Stimulated activated CD8-positive, alpha-beta memory T cell treated with anti-CD3 and anti-CD28 coated beads, Interleukin-15, amount 100 ng/mL, for 24 hours (primary cell): ENCODE measurements at places on chromosomes 2 and 18.

- no peak for DNase-seq
Observed at GRCh38 chr2:174334278-174334715, 457 bp upstream of the SP9 start.

DNA sequence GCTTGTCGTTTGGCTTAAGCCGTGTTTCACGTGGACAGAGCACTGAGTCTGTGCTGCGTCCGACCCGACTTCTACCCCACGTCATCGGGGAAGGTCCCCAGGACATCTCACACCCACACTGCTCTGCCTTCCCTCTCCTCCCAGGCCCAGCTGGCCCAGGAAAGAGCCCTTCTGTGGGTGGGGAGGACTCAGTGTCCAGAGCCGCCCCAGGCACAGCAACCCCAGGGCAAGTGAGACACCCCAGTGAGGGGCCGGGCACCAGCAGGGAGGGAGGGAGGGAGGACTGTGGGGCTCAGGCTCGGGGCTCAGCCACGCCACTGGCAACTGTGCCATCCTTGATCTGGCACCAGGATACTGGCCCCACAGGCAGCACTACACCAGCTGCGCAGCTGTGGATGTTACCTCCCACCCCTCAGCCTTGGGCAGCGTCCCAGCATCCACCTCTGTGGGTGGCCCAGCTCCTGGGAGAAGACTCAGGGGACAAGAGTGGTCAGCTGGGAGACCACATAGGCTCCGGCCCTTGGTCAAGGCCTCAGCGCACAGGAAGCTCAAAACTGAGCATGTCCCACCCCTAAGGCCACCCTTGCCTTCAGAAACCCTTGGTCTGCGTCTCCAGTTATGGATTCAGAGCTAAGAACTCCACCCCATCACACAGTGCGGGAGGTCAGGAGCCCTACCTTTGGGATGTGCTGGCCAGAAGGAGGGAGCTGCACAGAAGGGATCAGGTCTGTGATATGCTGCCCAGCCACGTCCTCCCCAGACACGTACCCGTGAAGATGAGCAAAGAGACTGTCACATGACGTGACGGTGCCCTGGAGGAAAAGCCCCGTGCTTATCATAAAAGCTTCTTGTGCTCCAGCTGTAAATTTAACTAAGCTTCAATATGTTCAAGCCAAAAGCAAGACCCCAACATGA is 11.7 kb downstream of the PASK start:
- DNase-seq, result no peak

- no peak for DNase-seq
Observed at GRCh38 chr2:72036595-72036994, 111.1 kb downstream of the CYP26B1 start.

DNA sequence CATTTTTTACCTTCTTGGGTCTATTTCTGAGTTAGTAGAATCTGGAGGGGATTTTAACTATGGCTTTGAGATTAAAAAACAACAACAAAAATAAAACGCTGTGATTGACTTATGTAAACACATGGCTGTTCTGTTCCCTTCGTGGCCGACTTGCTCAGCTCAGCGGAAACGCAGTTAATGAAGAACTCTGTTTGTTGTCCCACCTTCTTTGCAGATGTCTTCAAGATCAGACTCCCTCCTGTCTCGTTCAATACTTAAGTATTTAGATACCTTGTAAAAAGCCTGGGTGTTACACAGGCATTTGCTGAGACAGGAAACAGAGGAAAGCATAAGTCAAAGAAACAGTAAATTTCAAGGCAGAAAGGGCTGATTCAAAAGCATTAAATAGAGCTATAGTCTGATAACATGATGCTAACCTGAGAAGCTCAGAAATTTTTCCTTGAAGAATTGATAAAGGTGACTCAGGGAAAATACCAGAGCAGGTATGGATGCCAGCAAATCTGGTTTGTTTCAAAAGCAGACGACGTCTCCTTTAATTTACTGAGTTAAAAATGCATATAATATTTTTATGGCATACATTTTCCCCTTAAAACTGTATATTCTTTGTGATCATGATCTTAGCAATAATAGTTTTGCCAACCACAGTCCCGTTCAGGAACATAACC is 21.7 kb upstream of the POLI start:
- no peak for DNase-seq

DNA sequence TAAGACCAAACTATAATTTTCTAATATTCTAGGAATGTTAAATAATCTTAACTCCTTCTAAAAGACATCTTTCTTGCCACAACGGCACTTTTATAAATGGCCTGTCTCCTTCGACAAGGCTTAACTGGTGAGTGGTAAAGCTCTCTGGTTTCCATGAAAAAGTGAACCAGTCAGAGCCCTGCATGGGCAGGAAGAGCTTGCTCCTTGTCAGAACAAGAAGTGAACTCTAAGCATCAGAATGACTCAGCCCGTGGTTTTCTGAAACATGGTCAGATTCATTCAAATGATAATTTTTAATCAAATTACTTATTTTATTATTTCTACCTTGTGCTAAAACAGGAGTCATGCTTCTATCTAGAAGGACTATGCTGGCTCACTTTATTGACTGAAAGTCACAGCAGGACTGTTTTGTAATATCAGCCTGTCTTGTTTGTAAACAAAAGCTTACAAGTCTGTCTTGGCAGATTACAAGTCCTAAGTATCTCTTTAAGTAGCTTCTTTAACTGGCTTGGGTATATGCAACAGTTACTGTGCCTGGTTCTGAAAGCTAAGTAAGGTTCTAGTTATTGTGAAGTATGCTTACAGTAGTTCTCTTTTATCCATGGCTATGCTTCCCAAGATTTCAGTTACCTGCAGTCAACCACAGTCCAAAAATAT is 245.4 kb downstream of the NAPG start:
- DNase-seq, result no peak

GRCh38 chr18:79534356-79534755 is 138.6 kb downstream of the NFATC1 start:
- DNase-seq, result no peak

DNA sequence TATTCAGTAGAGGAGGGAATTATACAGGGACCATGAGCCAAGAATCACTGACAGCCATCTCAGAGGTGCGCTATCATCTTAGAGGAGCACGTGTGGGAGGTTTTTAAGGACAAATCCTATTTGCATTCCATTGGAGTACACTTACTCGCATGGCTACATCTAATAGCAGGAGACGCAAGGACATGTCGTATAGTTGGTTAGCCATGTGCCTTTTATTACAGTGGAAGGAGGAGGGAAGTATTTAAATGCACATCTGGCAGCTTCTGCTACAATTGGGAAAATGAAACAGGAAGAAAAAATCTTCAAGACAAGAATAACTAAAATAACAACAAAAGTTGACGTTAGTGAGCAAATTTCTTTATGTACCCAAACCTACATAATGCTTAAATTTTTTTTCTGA is 86.5 kb upstream of the UGP2 start:
- DNase-seq, result no peak

- no peak for DNase-seq
Observed at GRCh38 chr2:130963849-130964793, 127.4 kb downstream of the ARHGEF4 start.

- no peak for DNase-seq
Observed at GRCh38 chr2:60351321-60351720, 202.1 kb downstream of the BCL11A start.

GRCh38 chr2:112033600-112033999 is 21.5 kb upstream of the TMEM87B start:
- DNase-seq, result no peak

DNA sequence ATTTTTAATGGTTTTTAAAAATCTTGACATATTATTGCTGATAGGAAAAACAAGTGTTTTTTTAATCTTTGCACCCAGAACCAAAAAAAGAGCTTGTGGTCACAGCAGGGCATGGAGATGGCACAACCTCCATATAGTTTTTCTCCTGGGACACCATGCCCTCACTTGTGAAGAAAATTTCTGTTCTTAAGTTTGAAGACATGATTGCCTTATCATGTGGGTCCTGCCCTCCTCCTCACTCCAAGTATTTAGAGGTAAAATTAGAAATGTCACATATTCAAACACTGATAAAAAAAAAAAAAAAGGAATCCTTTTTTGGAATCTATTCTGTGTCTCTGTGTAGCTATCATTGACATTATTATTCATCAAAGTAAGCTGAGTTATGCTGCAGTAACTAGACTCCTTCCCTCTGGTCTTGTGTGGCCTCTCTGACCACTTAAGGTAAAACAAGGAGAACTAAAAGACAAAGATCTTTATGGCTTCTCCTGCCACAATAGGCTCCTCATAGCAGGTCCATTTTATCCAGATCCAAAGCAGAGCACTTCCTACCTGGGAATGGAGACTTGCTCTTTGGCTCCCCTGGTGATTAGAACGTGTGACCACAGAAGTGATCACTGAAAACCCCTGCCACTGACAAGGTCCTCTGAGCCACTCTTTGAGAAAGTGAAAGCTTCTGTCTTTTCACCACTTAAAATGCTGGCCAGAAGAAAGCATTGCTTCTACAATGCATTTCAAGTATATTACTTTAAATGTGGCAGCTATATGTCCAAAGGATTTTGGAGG is 19.8 kb downstream of the ADD2 start:
- DNase-seq, result no peak

DNA sequence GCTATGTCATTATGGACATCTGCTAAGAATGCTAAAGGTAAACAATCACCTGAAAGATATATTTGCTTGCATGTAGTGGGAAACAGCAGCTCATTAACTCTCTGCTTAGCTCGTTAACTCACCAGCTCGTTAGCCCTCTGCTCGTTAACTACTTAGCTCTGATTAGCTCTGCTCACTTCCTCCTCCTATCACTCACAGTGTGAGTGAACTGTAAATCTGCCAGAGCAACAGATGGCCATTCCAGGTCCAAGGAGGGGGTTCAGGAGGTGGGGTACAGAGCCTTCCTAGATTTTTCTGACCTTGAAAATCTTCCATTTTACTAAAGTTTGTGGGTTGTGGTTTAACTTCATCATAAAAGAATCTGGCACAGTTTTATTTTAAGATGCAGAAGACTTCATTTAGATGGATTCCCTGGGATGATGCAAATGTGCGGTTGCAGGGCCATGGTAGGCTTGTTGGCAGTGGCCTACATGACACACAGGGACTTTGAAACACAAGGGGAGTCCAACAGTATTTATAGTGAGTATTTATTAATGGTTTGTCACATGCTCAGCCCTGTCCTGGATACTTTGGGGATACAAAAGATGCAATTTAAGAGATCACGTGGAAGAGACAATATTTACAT is 1633.7 kb upstream of the CELF4 start:
- no peak for DNase-seq

DNA sequence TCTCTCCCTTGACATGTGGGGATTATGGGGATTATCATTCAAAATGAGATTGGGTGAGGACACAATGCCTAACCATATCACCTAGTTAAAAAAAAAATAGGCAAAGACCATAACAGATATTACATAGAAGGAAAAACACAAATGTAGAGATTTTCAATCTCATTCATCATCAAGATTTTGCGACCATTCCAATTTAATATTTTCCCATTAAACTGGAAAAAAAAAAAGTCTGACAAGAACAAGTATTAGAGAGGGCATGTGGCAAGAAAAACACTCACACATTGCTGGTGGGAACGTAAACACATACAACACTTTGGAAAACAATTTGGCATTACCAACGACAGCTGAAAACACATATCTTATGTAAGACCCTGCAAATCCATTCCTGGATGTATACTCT is 71.0 kb upstream of the MYCN start:
- no peak for DNase-seq

DNA sequence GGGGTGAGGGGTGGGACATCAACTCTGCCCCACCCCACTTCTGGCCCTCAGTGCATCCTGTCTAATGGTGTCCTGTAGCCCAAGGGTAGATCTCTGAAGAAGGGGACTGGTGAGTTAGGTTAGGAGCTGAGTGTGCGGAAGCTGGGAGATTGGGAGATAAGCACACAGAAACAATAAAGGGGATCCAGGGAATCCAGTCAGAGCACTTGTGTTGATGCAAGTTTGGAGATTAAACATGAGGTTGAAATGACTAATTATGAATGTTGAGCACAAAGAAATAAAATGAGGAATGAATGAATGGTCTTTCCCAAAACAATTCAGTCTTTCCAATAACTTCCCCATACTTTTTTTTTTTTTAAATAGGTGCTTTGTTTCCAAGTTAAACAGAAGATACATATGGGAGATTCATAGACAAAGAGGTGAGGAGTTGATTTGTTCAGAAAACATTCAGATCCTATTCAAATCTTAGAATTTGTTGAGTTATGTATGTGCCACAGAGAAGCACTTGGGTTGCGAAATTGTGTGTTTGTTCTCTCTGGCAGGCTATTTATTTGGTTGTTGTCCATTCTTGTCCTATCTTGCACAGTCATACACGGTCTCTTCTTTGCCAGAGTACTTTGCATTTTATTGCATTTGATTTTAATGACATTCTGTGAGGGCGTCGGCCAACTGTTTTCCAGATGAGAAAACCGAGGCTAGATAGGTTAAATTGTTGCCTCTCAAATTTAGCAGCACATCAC is 31.6 kb upstream of the NABP1 start:
- DNase-seq, result no peak

- no peak for DNase-seq
Observed at GRCh38 chr2:182548031-182548950, 121.5 kb upstream of the PDE1A start.

DNA sequence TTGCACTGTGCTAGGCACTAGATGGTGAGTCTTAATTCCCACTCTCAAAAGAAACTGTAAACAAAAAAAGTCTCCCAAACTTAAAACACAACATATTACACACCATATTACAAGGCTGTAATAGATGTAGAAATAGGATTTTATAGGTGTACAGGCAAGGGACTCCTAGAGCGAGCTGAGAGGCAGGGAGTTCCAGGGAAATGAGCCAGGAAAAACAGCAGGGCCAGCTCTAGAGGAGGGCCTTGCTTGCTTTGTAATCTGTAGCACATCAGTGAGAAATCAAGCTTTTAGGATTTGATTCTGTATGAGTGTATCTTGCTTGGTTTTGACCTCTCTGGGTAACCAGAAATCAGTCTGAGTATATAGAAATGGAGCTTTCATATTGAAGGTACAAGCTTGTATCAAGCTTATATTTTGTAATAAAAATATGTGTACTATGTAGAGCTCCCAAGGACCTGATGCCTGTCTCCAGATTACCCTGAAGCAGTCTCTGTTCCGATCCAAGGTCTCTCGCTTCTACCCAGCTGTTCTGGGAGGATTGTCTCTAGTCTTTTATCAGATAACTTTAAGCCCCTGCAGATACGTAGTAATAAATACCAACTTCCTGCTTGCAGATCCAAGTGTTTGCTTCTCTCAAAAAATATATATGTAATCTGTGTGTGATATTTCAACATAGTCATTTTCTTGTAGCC is 73.0 kb downstream of the MYO1B start:
- no peak for DNase-seq
